ENCODE measurements at places on chromosomes 3 and 15.

DNA sequence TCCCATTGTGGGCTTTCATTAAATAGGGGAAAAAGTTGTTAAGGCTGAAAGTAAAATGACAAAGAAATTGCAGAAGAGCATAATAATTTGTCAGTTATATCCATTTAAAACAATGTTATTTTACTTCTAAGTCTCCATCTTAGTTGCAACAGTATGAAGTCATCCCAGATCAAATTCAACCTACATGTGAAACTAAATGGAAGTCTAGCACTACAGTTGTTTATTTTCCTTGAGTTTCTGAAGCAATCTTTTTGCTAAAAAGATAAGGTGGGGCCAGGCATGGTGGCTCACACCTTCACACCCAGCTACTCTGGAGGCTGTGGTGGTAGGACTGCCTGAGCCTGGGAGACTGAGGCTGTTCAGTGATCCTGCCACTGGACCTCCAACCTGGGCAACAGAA lies 80.2 kb downstream of the DPH6 start:
- no peak for DNase-seq

- DNase-seq, result no peak
Observed at GRCh38 chr3:158770741-158771350, 31.0 kb upstream of the MFSD1 start.

- no peak for DNase-seq
Observed at GRCh38 chr3:50534681-50535330, 31.4 kb upstream of the CACNA2D2 start.

DNA sequence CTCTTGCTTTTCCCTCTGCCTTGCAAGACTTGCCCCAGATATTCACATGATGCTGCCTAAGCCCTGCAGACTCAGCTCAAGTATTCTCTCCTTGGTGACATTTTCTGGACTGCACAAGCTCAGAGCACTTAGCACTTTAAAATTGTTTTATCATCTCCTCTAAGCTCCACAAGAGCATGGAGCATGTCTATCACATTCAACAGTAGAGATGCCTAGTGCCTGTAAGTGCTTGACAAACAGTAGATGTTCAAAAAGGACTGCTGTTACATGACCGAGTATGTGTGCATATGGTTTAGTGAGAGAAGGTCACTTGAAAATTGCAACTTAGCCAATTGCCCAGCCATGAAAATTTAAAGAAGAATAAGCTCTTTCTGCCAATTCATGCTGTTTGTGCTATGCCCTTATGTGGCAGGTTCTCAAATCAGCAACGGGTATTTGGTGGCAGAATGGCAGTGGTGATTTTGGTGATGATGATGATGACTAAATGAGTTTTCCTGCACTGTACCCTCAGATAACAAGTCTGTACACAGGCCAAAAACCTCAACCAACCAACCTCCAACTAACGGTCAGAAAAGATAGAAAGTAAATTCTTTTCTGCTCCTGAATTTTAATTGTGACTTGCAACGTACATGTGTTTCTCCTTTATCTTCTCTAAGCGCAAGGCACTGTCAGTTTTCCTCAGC lies 647.2 kb upstream of the UBE2E2 start:
- no peak for DNase-seq
